RWPE1 (cell line): ENCODE measurements at places on chromosomes 6 and 20.
A peak's percentile ranks its signal among the peaks of the same experiment; 100 is the strongest.

DNA sequence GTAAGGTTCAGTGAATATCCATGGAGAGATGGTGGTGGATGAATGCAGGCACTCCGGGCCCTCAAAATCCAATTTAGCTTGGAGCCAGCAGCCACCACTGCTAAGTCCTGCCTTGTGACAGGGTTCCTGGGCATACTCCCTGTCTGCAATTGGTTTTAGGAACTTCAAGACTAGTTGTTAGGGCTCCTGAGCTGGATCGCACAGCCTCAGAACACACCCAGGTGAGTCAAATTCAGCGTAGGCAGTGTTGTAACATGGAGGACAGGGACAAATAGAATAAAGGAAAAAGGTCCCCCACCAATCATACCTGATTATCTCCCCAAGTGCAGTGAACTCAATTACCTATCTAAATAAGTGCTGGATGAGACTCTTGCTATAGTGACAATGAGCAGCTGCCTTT, 74.6 kb downstream of the PERP start:
- DNase-seq, result no peak

- DNase-seq, result no peak
These were observed 31.0 kb downstream of the DAAM2 start for GRCh38 chr6:39822846-39823815.

DNA sequence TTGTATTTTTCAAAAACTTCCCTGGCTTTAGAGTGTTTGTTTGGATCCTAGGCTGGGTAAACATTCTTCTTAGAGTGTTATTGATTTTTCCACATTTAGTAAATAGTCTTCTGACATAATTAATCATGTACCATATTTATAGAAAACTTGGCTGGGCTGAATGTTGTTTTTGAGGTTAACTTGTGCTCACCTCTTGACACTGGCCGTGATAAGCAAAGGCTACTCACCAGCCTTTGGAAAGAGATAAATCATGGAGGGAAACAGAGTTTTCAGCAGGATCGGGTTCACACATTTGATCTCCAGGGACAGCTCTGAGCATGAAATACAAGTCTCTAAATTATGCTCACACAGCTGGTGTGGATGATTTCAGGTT, 6.2 kb upstream of the CD93 start:
- no peak for DNase-seq

- DNase-seq, result no peak
These were observed 36.6 kb downstream of the ADGRF4 start for GRCh38 chr6:47734831-47735481.

DNA sequence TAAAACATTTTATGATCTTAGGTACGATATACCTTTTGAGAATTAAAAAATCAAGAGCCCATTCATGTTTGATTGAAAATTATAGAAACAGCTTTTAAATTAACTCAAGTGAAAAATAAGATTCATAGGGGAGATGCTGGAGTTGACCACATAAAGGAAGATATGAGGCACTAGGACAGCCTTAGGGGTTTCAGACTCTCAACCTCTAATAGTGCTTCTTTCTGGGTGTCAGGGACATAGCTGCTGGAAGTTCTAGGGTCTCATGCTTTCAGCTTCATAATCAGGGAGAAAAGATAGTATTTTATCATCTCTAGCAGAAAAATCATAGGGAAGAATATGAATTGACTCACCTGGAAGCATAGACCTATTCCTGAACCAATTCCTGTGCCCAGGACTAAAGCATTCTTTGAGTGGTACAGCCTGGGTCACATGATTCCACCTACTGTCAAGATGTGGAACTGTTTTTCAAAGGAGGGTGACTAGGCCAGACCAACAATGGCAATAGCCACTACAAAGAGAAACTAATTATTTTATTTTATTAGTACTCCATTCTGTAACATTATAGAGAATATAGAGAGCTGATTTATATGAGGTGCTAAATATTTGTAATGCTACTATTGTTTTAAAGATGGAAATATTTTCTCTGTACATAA, 27.8 kb upstream of the CENPW start:
- peak; percentile 24 for DNase-seq

GRCh38 chr6:164924674-164925073, 384.7 kb downstream of the C6orf118 start:
- DNase-seq, result no peak

DNA sequence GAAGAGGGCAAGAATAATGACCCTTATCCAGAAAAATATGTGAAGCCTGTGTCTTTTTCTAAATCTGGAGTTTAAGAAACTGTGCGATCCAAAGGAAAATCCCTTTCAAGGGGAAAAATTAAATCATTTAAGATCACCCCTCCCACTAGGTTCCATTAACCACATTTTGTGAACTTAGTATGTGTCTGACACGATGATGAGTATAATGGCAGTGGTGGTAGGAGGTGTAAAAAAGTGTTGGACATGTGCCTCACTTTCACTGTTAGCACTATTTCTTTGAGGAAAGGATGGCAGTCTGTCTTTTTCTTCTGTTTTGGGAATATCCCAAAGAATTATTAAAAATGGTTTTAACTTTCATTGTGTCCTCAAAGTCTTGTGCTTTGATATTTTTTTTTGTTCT, 392.3 kb upstream of the CITED2 start:
- DNase-seq, result no peak

GRCh38 chr6:51467231-51467952, 620.0 kb downstream of the PKHD1 start:
- DNase-seq, result no peak
